Activated CD8-positive, alpha-beta T cell treated with anti-CD3 and anti-CD28 coated beads, Interleukin-2, amount 10 ng/mL, durations not matched to agents 7 days and 5 days (primary cell): ENCODE measurements at places on chromosomes 6 and 20.

- no peak for DNase-seq
These were observed 86.5 kb downstream of the SERAC1 start for GRCh38 chr6:158081657-158081935.

GRCh38 chr6:1819007-1819406 lies 209.3 kb downstream of the FOXC1 start:
- no peak for DNase-seq

- no peak for DNase-seq
These were observed 254.4 kb downstream of the RIMS1 start for GRCh38 chr6:72140795-72141194.

GRCh38 chr20:8670893-8671215 lies 398.0 kb upstream of the PLCB4 start:
- no peak for DNase-seq

DNA sequence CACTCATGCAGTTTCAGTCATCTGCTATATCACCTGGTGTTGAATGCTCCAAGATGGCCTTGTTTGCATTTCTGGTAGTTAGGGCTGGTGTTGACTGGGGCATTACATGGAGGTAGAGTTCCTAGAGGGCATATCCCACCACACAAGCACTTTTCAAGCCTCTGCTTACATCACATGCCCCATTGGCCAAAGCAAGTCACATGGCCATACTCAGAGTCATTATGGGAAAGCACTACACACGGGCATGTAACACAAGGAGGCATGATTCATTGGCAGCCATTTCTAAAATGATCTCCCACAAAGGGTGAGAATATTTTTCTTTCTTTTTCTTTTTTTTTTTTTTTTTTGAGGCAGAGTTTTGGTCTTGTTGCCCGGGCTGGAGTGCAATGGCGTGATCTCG lies 73.2 kb downstream of the TRMT6 start:
- DNase-seq: no peak
